Suppressor macrophage treated with lipopolysaccharide for 1 hour (primary cell): ENCODE measurements at places on chromosomes 16 and 17.

DNA sequence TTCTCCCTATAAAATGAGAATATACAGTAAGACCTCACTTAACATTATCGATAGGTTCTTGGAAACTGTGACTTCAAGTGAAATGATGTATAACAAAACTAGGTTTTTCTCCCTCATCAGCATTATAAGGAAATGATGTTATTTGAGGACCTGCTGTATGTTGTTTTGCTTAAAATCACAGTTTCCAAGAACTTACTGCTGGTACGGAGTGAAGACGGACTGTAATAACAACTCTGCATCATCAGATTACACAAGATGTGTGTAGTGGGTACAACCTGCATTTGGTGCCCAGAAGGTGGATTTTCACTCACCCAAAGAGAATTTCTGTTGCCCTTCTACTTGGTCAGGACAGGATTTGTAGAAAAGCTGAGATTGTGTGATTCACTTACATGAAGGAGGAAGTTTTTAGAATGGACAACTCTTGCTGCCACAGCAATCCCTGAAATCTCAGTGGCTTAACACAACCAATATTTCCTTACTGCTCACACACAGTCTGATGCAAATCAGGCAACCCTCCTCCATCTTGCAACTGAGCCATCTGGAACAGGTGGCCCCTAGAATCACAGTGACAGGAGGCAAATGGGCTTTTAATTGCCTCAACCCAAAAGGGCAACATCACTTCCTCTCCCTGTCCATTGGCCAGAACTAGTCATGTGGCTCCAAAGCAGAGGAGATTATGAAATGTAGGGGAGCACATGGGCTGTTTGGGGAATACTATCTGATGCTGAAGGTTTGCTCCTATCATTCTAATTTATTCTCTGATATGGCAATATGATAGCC, 67.6 kb upstream of the CACNG5 start:
- DNase-seq: no peak

- DNase-seq: peak; percentile 52
These were observed 24.3 kb downstream of the CCL4 start for GRCh38 chr17:36127911-36128310.

DNA sequence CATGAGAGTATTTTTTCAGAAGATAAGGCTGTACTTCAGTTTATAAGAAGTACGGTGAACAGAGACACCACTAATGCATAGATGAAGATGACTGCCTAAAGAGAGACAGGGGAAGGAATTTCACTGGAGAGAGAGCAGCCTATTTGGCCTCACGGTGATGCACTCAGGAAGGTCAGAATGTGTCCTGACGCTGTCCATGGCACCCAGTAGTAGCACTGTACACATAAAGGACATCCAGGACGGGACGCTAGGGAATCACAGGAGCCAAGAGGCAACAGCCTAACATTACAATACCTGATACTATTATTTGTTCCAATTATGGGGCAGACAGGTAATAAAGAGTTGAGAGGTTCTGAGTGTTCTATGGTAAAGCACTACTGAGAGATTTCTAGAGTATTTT, 24.9 kb upstream of the LRRC37A start:
- DNase-seq: no peak

GRCh38 chr17:77054936-77055335, 85.8 kb upstream of the SEC14L1 start:
- no peak for DNase-seq

DNA sequence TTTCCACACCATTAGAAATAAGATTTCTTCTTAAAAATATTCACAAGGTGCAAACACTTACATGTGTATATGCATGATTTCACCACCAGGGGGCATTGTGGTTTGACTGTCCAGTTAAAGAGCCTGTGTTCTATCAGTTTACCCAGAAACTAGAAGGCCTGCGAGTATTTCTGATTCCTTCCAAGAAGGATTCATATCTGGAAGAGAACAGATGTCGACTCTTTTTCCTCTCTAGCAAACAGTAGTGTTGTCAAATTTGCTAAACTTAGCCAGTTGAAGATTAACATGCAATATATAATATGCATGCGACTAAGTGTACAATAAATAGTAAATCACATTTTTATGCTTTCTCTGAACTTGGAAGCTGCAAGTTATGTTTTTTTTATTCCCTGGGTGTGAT, 404.1 kb downstream of the WWOX start:
- peak; percentile 81 for DNase-seq

- no peak for DNase-seq
These were observed 26.5 kb downstream of the KAT7 start for GRCh38 chr17:49814781-49815529.

DNA sequence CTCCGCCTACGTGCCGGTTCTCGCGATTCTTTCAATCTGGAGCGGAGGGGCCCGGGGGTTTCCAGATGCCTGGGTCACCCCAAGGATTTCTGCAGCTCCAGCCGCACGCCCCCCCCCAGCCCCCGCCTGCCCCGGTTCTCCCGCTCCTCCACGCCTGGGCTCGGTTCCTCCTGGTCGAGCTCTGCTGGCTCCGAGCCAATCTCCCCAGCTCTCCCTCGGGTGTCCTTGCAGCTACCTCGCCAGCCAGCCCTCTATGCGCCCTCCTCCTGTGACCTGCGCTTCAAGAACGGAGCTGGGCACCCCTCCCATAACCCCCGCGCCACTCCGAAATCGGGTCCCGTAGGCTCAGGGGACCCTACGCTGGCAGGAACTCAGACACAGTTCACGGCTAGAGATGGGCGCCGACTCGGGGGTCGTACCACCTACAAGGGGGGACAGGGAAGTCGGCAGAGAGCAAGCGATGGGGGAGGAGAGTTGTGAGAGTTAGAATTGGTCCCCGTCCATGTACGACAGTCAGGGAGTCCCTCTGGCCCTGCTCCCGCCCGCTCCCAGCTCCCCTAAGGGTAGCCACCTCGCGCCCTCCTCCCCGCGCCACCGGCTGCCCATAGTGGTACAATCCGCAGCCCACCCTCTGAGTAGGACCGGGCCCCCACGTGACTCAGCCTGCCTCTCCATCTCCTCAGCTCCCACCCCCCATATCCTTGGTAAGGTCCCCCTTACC, 961 bp downstream of the FGF11 start:
- DNase-seq: peak; percentile 49

GRCh38 chr17:64244165-64244564, 18.9 kb downstream of the TEX2 start:
- DNase-seq: no peak

- no peak for DNase-seq
These were observed 104.8 kb downstream of the MGAT5B start for GRCh38 chr17:76973040-76973439.

DNA sequence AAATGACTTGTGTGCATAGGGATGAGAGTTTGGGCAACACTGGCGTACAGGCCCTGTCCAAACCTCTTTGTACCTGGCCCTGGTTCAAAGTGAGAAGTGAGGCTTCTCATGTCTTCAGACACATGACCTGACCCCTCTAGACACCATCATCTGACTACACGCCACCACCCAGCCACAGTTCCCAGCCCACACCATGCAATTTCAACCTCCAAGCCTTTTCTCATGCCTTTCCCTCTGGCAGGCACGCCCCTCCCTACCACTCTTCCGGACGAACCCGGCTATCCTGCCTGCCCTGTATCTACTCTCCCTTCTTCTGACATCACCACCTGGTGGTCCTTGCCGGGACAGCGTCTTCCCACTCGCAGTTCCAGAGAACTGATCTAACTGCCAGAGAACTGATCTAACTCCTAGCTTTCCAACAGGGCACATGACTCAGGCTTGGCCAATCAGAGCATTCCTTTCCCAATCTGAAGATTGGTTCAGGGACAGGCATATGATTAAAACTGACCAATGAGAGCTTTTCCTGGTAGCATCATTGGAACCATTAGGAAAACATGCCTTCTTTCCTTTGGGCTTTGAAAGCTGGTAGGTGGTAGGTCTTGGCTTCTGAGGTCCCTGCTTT, 27.1 kb upstream of the IL21R start:
- DNase-seq: peak; percentile 83

GRCh38 chr17:36614933-36615332, 13.6 kb downstream of the MRM1 start:
- DNase-seq: no peak

DNA sequence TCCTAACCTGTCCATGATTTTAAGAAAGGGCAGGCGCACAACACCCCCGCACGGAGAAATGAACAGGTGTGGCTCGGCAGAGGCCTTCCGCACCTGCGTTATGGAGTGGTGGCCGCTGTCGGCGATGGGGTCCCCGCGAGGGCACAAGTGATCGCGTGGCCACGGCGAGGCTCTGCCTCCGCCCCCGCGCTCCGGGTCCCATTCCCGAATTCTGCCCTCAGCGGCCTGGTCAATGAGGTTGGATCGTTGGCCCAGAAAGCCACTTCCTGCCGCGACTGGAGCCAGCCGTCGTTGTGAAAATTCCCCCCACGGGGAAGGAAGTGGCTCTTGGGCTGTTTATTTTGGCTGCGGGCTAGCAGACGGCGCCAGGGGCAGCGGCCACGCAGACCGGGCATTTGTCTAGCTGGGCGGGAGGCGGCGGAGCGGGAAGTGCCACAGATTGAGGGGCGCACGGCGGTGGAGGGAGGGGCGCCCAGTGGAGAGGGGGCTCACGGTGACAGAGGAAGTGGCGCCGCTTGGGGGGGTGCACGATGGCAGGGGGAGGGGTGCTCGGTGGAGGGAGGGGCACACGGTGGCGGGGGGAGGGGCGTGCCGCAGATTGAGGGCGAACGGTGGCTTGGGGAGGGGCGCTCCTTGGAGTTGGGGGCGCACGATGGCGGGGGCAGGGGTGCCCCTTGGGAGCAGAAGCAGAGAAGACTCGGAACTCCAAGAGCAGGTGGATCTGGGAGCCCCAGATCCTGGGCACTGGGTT, 25.0 kb downstream of the MRC2 start:
- DNase-seq: peak; percentile 76

GRCh38 chr16:391885-392335, 5.1 kb upstream of the NME4 start:
- peak; percentile 68 for DNase-seq

GRCh38 chr17:20611309-20611708, 31.8 kb downstream of the CDRT15L2 start:
- DNase-seq: no peak

DNA sequence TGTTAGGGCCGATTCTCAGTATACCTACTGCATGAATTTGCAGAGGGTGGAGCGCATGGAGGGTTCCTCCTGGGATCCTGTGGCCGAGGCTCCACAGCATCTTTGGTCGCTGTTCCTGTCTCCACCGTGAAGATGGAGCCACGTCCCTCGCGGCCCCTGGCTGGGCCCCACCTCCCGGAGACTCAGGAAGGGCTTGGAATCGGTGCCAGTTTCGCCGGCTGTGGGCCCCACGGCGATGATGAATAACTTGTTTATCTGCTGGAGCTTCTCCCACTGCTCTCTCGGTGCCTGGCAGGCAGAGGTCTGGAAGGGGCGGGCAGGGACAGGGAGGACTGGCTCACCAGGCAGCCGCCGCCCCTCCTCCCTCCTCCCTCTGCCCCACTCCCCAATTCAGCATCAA, 8.1 kb downstream of the SLC5A11 start:
- DNase-seq: no peak

DNA sequence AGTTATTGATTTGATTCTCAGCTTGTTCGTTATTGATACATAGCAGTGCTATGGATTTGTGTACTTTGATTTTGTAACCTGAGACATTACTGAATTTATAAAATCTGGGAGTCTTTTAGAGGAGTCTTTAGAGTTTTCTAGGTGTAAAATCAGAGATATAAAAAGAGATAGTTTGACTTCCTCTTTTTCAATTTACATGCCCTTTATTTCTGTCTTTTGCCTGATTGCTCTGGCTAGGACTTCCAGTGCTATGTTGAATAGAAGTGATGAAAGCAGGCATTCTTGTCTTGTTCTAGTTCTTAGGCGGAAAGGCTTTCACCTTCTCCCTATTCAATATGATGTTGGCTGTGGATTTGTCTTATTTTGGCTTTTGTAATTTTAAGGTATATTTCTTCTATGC, 106.2 kb downstream of the PHKB start:
- DNase-seq: no peak

GRCh38 chr17:55384643-55385232, 36.9 kb downstream of the MMD start:
- DNase-seq: no peak

GRCh38 chr17:13194887-13195286, 177.1 kb upstream of the ELAC2 start:
- DNase-seq: no peak

GRCh38 chr16:66489818-66490217, 60.1 kb downstream of the TK2 start:
- no peak for DNase-seq

DNA sequence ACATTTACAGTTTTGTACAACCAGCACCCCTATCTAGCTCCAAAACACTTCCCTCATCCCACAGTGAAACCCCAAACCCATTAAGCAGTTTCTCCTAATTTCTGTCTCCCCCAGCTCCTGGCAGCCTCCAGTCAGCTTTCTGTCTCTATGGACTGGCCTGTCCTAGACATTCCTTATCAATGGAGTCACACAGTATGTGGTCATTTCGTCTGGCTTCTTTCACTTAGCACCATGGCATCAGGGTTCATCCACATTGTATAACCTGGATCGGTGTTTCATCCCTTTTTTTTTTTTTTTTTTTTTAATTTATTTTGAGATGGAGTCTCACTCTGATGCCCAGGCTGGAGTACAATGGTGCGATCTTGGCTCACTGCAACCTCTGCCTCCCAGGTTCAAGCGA, 68.5 kb downstream of the ZDHHC7 start:
- no peak for DNase-seq

- peak; percentile 73 for DNase-seq
These were observed 65.6 kb downstream of the SEC14L1 start for GRCh38 chr17:77206158-77206956.

GRCh38 chr17:65627891-65628643, 66.6 kb upstream of the AXIN2 start:
- DNase-seq: no peak

DNA sequence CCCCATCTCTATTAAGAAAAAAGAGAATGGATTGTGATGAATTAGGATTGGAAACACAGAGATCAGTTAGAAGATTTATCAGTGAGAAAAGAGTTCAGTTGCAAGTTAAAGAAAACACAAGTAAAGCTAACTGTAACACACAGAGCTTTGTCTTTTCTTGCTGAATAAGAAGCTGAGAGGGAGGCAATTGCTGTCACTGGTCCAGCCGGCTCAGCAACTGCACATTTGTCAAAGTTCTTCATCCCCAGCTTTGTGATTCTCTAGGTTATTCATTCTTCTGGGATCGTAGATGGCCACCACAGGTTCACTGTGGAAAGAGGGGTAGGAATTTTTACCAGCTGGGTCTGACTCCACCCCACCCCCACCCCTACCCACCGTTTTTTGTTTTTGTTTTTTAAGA, 615.7 kb downstream of the WWOX start:
- DNase-seq: no peak

GRCh38 chr17:50947782-50948543, 81.8 kb upstream of the TOB1 start:
- DNase-seq: peak; percentile 31

- DNase-seq: no peak
These were observed 11.0 kb upstream of the XYLT1 start for GRCh38 chr16:17481736-17482135.
